ENCODE measurements at places on chromosomes 6 and 20.

GRCh38 chr6:72218125-72218524 lies 331.8 kb downstream of the RIMS1 start:
- DNase-seq, result peak; percentile 44

DNA sequence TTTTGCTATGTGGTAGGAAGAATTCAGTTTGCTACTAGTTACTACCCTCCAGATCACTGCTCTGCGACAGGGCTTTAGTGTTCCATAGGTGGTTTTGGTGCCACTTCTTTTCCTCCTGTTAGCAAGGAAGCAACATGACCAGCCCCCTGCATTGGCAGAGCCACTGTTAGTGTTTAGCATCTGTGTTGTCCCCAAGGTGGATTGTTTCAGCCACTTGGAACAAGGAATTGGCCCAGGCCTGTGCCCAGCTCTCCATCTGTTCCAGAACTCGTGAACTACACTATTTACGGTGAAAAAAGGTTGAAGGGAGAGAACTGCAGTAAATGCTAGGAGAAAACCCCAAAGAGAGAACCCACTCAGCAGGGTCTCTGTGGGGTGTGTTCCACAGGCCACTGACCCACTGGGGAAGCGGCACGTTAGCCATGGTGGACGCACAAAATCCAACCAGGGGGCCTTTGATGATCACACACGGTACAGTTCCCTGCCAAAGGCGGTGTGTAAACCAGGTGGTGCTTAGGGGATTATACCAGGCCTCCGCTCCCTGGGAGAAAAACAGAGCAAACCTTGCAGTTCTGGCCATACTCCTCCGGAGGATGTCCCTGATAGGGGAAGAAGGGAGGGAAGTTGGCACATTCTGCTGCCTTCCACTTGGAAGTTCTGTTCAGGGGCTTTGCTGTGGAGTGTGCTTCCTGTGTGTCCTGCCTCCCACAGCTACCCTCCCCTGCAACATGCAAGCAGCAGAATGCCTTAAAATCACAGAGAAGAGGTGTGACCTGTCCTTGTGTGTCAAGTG lies 72.3 kb downstream of the LYRM2 start:
- no peak for DNase-seq

GRCh38 chr6:160127270-160128124 lies 5.9 kb downstream of the SLC22A1 start:
- DNase-seq, result no peak

- no peak for DNase-seq
Observed at GRCh38 chr20:36726168-36726567, 19.7 kb downstream of the NDRG3 start.

- DNase-seq, result no peak
Observed at GRCh38 chr6:5674141-5674540, 332.6 kb downstream of the NRN1 start.

- DNase-seq, result no peak
Observed at GRCh38 chr20:1357921-1358671, 29.2 kb upstream of the SDCBP2 start.

GRCh38 chr20:50389808-50390684 lies 120.1 kb upstream of the PTPN1 start:
- peak; percentile 87 for DNase-seq

GRCh38 chr6:27126815-27127537 lies 120.5 kb upstream of the PRSS16 start:
- DNase-seq, result peak; percentile 85

DNA sequence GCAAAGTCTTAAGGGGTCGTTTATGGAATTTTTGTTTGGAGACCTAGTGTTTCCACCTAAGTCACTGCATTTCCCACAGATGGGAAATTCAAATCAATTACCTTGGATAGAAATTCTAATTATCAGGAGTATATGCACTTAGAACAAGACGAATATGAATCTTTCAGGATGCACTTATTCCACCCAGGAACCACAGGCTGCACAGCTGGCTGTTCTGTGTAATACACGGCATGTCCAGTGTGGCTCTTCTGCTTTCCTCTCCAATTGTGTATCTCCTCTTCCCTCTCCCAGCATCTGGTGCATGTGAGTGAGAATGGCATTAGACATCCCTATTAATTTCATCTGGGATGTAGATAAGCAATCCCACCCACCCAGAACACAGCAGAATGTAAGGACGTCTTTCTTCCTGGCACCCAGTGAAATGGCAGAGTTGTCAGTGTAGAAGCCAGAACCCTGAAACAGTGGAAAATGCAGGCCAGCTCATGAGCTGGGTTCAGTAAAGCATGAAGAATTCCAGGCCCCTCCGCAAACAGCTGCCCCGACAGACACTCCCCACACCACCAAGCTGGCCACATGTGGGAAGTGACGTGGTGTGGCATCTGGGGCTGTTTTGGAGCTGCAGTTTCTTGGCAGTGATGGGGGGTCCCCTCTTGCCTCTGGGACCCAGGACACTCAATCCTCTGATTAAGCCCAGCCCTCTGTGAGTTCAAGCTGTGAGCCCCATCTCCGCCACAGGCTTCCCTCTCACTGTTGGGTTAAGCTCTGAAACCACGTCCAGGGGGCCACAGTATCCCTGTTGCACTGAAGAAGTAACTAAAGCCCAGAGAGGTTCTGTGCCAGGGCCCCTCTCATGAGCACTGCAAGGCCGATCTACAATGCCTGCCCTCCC lies 180.1 kb upstream of the CST7 start:
- DNase-seq, result peak; percentile 24

- DNase-seq, result no peak
Observed at GRCh38 chr20:8518878-8519277, 386.8 kb downstream of the PLCB1 start.

- no peak for DNase-seq
Observed at GRCh38 chr6:46521464-46521971, 30.3 kb upstream of the RCAN2 start.

GRCh38 chr6:43645613-43645964 lies 753 bp downstream of the RSPH9 start:
- no peak for DNase-seq

- DNase-seq, result no peak
Observed at GRCh38 chr20:14344746-14345145, 7.3 kb upstream of the FLRT3 start.

DNA sequence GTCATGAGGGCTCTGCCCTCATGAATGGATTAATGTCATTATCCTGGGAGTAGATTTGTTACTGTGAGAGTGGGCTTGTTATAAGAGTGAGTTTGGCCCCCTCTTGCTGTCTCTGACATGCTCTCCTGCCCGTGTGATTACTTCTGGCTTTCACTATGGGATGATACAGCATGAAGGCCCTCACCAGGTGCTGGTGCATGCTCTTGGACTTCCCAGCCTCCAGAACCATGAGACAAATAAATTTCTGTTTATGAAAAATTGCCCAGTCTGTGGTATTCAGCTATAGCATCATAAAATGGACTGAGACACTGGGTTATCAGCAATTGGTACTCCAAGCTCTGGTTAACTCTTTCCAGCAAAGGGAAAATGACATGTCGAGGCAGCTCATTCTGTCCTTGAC lies 76.2 kb upstream of the MAP3K7 start:
- no peak for DNase-seq

- no peak for DNase-seq
Observed at GRCh38 chr6:128139519-128139918, 238.7 kb upstream of the THEMIS start.

DNA sequence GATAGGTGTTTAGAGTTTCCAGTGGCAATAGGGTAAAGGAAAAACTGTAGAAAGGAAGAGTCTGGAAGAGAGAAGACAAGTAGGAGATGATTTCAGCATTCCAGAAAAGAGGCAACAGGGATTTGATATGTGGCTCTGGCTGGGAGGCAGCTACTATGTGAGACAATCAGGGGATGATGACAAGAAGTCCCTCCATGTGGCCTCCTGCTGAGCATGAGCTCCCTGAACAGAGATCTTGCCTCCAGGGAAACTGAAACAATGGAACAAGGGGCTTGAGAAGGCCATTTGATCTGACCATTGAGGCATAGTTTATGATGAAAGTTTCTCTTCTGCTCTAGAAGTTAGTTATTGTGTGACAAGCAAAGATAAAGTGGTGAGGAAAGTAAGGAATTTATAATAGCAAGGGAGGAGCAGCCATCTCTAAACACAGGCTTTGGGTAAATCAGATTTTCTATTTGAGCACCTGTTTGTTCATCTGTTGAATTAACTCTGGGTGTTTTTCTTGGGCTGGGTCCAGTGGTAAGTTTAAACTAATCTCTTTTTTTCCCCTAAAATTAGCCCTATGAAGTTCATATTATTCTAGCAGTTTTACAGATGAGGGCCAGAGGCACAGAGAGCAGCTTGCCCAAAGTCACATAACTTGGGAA lies 3.0 kb upstream of the GPX5 start:
- no peak for DNase-seq

GRCh38 chr6:104214901-104215300 lies 644.8 kb downstream of the HACE1 start:
- no peak for DNase-seq

DNA sequence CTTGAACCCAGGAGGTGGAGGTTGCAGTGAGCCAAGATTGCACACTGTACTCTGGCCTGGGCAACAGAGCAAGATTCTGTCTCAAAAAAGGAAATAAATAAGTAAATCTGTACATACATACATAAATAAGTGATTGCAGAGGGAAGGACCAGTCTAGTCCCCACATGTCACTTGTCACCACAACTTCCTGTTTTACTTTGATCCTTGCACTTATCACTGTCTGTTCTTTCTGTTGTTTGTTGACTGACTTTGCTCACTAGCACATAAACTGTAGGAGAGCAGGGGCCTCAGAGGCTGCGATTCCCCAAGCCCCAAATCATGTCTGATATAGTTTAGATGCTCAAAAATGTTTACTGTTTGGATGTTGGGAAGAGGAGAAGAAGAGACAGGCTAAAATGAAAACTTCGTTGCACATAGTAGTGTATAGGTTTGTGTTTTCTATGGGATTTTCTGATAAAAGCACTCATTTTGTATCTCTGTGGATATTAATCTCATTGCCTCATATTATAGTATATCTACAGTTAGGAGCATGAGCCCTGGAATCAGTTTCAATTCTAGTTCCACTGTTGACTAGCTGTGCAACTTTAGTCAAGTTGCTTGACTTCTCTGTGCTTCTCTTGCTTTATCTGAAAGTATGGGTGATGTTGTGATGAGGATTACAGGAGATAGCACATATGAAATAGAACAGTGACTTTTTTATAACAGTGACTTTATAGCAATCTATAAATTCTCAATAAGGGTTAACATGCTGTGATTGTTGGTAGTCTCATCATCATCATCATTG lies 165.0 kb downstream of the TBC1D7 start:
- DNase-seq, result no peak

GRCh38 chr20:59814840-59815340 lies 118.5 kb downstream of the SYCP2 start:
- no peak for DNase-seq

- no peak for DNase-seq
Observed at GRCh38 chr20:44033344-44033743, 118.7 kb downstream of the TOX2 start.

DNA sequence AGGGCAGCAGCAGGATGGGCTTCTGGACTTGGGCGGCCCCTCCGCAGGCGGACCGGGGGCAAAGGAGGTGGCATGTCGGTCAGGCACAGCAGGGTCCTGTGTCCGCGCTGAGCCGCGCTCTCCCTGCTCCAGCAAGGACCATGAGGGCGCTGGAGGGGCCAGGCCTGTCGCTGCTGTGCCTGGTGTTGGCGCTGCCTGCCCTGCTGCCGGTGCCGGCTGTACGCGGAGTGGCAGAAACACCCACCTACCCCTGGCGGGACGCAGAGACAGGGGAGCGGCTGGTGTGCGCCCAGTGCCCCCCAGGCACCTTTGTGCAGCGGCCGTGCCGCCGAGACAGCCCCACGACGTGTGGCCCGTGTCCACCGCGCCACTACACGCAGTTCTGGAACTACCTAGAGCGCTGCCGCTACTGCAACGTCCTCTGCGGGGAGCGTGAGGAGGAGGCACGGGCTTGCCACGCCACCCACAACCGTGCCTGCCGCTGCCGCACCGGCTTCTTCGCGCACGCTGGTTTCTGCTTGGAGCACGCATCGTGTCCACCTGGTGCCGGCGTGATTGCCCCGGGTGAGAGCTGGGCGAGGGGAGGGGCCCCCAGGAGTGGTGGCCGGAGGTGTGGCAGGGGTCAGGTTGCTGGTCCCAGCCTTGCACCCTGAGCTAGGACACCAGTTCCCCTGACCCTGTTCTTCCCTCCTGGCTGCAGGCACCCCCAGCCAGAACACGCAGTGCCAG lies at the start of gene TNFRSF6B:
TNFRSF6B (plus strand) TSS at position 25 of the 729 bp plus-strand sequence; CDS start at position 141, 116 bp downstream.
- DNase-seq, result peak; percentile 51

DNA sequence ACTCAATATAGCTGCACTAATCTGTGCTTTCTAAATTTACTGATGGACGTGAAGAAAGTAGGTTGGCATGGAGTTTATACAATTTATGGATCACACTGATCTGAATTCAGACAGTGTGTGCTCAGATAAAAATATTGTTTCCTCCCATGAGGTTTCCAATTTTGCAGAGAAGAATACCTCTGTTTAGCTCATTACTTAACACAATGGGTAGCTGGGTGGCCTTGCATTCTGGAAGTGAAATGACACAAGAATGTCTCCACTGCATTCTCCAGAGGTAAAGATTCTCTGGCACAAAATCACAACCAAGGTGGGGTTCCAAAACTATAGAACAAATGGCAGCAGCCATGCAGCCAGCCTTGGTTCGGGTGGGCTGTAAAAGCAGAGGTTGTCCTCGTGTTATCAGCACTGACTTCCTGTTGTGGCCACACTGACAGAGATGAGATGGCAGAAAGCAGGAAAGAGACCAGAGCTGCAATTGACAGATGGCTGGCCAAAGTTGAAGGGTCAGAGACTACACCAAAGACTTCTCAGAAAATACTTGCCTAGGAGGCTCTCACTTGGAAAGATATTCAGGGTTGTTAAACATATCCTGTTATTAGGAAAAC lies 50.2 kb downstream of the HDAC2 start:
- DNase-seq, result no peak

DNA sequence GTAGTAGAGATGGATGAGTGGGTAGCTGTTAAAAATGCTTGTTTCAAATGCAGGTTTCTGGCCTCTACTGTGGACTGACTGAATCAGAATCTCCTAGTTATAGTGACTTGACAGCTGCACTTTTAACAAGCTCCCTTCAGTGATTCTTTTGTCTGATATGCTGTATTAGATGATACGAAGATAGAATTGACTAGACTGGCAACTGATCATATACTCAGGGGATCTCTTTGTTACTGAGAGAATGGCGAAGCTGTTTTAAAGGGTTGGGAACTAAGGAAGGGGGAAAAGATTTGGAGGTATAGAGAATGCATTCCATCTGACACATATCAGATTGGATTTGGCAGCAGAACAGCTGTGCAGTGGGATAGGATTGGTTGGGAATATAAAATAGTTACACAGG lies 7.0 kb downstream of the ENPP4 start:
- no peak for DNase-seq

- DNase-seq, result peak; percentile 54
Observed at GRCh38 chr6:116255246-116255800, 1.4 kb upstream of the TSPYL4 start.

GRCh38 chr20:49435639-49436038 lies 46.8 kb downstream of the KCNB1 start:
- no peak for DNase-seq

- no peak for DNase-seq
Observed at GRCh38 chr6:45377043-45377553, 636 bp downstream of the SUPT3H start.

DNA sequence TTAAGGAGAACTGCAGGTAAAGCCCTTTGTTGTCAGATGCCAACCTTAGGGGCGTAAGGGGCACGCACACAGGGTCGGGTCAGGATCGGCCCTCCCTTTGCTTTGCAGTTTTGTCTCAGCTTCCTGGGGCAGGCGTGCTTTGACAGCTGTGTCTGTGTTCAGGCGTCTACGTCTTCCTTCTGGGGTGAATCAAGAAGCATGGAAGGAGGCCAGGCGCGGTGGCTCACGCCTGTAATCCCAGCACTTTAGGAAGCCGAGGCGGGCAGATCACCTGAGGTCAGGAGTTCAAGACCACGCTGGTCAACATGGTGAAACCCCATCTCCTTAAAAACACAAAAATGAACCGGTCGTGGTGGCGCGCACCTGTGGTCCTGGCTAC lies 1.3 kb downstream of the ZGPAT start:
- DNase-seq, result no peak

All from left lobe of liver (tissue), 2 donors.